Activated CD4-positive, alpha-beta memory T cell treated with anti-CD3 and anti-CD28 coated beads for 36 hours (primary cell): ENCODE measurements at places on chromosomes 7 and 10.

- no peak for DNase-seq
- no peaks in the 10 kb centered on the region for H3K27me3 ChIP-seq
- H3K4me3 ChIP-seq, result no peak overlapping the region
- H3K27ac ChIP-seq, result no peak overlapping the region
Observed at GRCh38 chr7:30525429-30525828, 20.8 kb upstream of the GGCT start.

GRCh38 chr10:68423522-68423921 lies 16.4 kb upstream of the RUFY2 start:
- H3K4me1 ChIP-seq, result peaks cover 14% of the 10 kb centered on the region
- H3K36me3 ChIP-seq, result peaks cover 44% of the 10 kb centered on the region
- H3K27me3 ChIP-seq, result no peaks in the 10 kb centered on the region

GRCh38 chr7:157297185-157297584 lies 39.6 kb upstream of the DNAJB6 start:
- H3K4me3 ChIP-seq, result no peak overlapping the region
- peaks cover 28% of the 10 kb centered on the region for H3K4me1 ChIP-seq
- H3K27me3 ChIP-seq, result no peaks in the 10 kb centered on the region
- no peaks in the 10 kb centered on the region for H3K36me3 ChIP-seq
- no peak overlapping the region for H3K27ac ChIP-seq
- no peak for DNase-seq

DNA sequence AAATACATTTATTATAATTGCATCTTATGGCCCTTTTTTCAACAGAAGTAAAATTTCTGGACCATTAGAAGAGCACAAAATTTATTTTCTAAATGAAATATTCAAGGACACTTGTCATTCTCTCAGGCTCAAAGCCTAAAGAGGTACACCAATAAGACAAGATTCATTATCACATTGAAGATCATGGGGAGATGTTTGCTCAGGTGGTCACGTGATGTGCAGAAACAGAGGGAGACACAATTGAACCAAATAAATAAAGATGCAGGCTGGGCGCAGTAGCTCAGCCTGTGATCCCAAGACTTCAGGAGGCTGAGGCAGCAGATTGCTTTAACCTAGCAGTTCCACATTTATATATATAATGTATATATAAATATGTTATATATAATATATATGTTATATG lies 53.2 kb upstream of the TMEM254 start:
- DNase-seq, result no peak
- H3K27me3 ChIP-seq, result peaks cover 2% of the 10 kb centered on the region
- H3K4me1 ChIP-seq, result no peaks in the 10 kb centered on the region
- no peak overlapping the region for H3K27ac ChIP-seq

DNA sequence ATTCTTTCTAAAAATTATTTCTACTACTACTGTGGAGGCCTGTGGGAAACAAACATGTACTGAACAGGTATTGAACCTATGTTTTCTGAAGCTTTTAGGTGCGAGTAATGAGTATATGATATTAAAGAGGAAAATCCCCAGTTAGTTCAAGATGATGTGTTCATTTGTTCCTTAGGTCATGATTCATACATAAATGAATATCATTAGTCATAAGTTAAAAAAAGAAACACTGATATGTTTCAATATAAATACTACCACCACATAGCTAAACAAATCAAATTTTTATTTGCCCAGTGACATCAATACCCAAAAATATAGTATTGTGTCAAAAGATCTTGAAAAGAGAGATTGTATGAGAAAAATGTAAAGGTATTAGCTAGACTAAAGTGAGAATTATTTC lies 210.7 kb upstream of the GNAI1 start:
- no peak overlapping the region for H3K4me3 ChIP-seq
- no peaks in the 10 kb centered on the region for H3K27me3 ChIP-seq
- no peaks in the 10 kb centered on the region for H3K36me3 ChIP-seq
- H3K27ac ChIP-seq, result no peak overlapping the region

DNA sequence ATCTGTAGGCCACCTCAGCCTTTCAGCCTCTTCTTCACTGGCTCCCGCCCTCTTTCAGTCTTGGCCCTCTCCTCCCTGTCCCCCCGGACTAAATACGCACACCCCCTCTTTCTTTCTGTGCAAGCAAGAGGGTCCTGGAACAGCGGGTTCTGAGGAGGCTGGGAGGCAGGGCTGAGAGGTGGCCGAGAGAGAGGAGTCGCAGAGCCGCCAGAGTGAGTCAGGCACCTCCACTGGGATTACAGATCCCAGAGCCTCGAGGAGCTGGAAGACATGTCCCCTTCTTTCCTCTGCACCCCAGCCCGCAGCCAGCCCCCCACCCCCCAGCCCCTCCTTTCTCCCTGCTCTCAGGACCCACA lies 182 bp downstream of the CCDC136 start:
- H3K27me3 ChIP-seq, result no peaks in the 10 kb centered on the region
- no peaks in the 10 kb centered on the region for H3K36me3 ChIP-seq
- no peak overlapping the region for H3K27ac ChIP-seq
- H3K4me1 ChIP-seq, result no peaks in the 10 kb centered on the region

DNA sequence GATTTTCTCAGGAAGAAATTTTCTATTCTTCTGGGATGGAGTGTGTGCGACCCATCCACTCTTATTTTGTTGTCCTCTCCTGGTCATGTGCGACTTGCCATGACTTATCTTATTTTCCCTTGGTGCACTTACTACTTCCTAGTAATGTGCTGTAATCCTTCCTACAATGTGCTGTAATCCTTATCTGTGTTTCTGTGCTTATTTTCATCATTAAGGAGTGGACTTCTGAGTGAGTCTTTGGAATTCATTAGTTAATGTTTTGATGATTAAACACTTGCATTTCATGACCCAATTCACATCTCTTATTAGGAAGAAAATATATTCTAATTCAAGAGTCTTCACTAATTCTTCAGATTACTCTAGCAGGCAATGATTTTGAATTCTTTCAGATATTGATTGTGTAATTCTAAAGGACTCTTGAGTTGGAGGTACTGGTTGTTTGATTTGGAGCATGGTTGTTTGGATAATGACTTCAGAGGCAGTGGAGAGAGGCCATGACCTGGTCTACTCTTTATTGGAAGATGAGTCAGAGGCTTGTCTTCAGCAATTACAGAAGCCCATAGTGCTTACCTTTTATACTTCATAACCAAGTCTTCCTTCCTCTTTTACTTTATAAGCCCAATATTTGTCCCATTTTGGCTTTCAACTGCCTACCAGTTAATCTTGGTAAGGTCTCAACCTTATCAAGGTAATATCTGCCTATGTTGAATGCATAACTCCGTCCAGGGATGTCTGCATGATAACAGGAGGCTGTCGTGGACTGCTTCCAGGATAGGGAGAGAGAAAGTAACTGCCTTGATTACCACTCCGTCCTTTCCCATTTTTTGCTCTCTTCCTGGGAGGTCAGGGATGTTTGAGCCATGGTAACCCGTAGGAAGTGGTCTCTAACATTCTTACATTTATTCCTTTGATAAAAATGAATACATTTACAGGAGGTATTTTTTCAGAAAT lies 278.3 kb upstream of the SP8 start:
- H3K4me3 ChIP-seq, result no peak overlapping the region
- DNase-seq, result no peak
- H3K27ac ChIP-seq, result no peak overlapping the region
- no peaks in the 10 kb centered on the region for H3K36me3 ChIP-seq
- no peaks in the 10 kb centered on the region for H3K4me1 ChIP-seq

- H3K4me3 ChIP-seq, result no peak overlapping the region
- no peak for DNase-seq
- H3K36me3 ChIP-seq, result no peaks in the 10 kb centered on the region
- no peak overlapping the region for H3K27ac ChIP-seq
- peaks cover 8% of the 10 kb centered on the region for H3K27me3 ChIP-seq
Observed at GRCh38 chr10:104417637-104418292, 64.1 kb downstream of the CFAP58 start.

DNA sequence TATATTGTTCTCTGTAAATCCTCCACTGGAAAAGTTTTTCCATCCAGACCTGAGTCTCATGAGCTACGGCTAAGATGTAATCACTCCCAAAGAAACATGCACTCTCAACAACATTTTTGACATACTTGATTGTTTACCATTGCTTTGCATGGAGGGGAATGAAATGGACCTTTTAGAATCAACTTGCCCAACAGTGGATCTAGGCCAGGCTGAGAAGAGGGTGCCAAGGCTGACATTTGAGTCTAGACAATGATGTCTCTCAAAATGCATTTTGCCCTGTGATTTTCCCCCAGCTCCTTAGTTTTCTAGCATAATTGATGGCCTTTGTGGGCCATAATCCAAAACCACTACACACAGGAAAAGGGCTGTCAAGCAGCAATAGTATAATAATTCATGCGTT lies 297.9 kb upstream of the KLF6 start:
- no peaks in the 10 kb centered on the region for H3K27me3 ChIP-seq
- no peak overlapping the region for H3K4me3 ChIP-seq
- no peak overlapping the region for H3K27ac ChIP-seq
- no peaks in the 10 kb centered on the region for H3K36me3 ChIP-seq

GRCh38 chr10:110680273-110681020 lies 36.3 kb downstream of the RBM20 start:
- no peak overlapping the region for H3K27ac ChIP-seq
- H3K4me3 ChIP-seq, result no peak overlapping the region
- peaks cover 1% of the 10 kb centered on the region for H3K27me3 ChIP-seq
- DNase-seq, result no peak
- no peaks in the 10 kb centered on the region for H3K4me1 ChIP-seq

- H3K4me1 ChIP-seq, result no peaks in the 10 kb centered on the region
- DNase-seq, result no peak
- no peak overlapping the region for H3K27ac ChIP-seq
Observed at GRCh38 chr10:25552283-25552919, 377.6 kb downstream of the GPR158 start.

- peaks cover 10% of the 10 kb centered on the region for H3K36me3 ChIP-seq
- no peaks in the 10 kb centered on the region for H3K4me1 ChIP-seq
- no peak for DNase-seq
Observed at GRCh38 chr10:28075424-28075823, 76.5 kb upstream of the ODAD2 start.

DNA sequence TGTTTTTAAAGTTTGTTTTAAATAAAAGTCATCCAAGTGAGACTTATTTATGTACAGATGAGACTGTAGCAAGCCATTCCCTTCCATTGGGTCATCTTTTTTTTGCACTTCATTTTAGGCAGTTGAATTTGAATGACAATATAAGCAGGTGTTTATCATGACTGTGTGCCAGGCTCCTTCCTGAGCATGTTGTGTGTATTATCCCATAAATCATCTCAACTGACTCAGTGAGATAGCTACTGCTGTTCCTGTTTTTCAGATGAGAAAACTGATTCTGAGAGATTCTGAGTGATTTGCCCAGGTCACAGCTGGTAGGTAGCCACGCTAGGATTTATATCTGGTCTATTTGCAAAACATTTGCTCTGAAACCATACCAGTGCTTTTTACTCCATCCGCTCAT lies 11.7 kb downstream of the TMEM254 start:
- H3K36me3 ChIP-seq, result no peaks in the 10 kb centered on the region
- H3K27me3 ChIP-seq, result no peaks in the 10 kb centered on the region
- H3K4me3 ChIP-seq, result no peak overlapping the region
- DNase-seq, result no peak
- H3K4me1 ChIP-seq, result no peaks in the 10 kb centered on the region
- H3K27ac ChIP-seq, result no peak overlapping the region

DNA sequence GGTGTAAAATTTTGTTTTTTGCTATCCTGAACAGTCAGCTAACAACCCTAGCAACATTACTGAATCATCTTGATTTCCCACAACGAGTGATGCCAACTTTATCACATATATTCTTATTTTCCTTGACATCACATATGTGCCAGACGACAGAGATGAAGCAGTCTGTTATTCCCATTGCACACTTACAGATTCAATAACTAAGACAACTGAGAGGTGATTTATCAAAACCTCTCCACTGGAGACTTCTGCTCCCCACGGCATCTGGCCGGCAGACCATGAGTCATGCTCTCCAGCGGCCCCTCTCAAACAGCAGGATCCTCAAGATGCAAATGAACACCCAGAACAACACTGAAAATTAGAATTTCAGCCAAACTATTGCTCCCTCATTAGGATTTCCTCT lies 57.1 kb downstream of the AMPH start:
- H3K36me3 ChIP-seq, result peaks cover 1% of the 10 kb centered on the region
- no peak for DNase-seq
- H3K4me1 ChIP-seq, result no peaks in the 10 kb centered on the region
- no peak overlapping the region for H3K27ac ChIP-seq
- H3K4me3 ChIP-seq, result no peak overlapping the region

DNA sequence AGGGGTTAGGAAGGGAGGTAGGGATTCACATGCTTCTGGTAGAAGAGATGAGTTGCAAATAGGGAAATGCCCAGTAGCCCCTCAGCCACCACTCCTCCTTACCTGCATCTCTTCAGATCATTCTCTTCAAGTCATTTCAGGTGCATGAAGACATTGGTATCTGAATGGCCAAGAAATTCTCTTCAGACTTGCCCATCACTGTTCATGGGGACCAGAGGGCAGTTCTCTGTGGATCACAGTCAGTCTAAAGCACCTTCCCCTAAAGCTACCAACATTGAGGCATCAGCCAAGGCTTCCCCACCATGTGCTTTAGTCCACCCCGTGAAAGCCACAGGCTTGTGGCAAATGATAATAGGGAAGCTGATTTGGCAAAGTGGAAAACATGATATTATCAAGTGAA lies 319.4 kb upstream of the ZNF32 start:
- no peaks in the 10 kb centered on the region for H3K36me3 ChIP-seq
- no peak overlapping the region for H3K4me3 ChIP-seq
- DNase-seq, result no peak
- peaks cover 5% of the 10 kb centered on the region for H3K27me3 ChIP-seq
- peaks cover 4% of the 10 kb centered on the region for H3K4me1 ChIP-seq

GRCh38 chr10:74039561-74040145 lies 41.7 kb downstream of the VCL start:
- peaks cover 17% of the 10 kb centered on the region for H3K4me1 ChIP-seq
- H3K27ac ChIP-seq, result no peak overlapping the region
- no peak for DNase-seq

DNA sequence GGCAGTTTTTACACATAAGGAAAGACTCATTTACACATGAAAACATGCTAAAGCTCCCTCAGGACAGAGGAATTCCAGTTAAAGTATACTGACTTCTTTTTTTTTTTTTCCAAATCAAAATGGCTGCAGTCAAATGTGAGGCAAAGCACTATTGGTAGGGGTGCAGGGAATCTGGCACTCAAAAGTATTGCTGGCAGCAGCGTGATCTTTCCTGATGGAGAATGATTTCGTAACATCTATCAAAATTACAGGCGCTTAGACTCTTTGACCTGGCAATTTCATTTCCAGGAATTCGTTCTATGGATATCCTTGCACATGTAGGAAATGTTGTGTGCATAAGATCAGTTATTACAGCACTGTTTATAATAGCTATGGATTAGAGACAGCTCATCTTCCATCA lies 65.7 kb downstream of the VSTM4 start:
- peaks cover 6% of the 10 kb centered on the region for H3K27me3 ChIP-seq
- no peak for DNase-seq
- H3K27ac ChIP-seq, result no peak overlapping the region
- H3K4me1 ChIP-seq, result no peaks in the 10 kb centered on the region
- H3K36me3 ChIP-seq, result no peaks in the 10 kb centered on the region

DNA sequence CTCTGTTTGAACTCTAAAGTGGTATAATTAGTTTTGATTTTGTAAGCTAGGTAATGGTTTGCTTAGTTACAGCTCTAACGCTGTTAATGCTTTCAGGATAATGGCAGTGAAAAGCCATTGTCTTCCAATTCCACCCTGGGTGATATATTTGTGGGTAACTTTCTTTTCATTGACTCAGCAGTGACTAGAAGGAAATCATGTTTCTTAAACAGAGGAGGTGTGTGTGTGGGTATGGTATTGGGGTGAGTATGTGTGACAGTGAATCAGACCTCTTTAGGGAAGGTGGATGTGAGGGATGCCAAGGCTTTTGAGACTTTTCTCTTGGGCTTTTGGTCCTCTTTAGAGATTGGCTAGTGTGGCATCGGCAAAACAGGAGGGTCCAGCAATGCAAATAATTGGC lies 13.6 kb downstream of the ENTPD7 start:
- peaks cover 6% of the 10 kb centered on the region for H3K4me1 ChIP-seq
- peaks cover 2% of the 10 kb centered on the region for H3K36me3 ChIP-seq
- DNase-seq, result no peak
- H3K27me3 ChIP-seq, result no peaks in the 10 kb centered on the region
